ENCODE measurements at places on chromosomes 11 and 22. TPM values are rescaled to one million over a fixed set of nuclear protein-coding genes. Genes with fewer than 3 reads are reported as not detected.

Gene LSP1
- total RNA-seq, result 1.3 TPM

Gene CD3E
- total RNA-seq, result not detected

Gene APOL5
- total RNA-seq, result not detected

Gene KIRREL3
- 0.91 TPM for total RNA-seq

Gene FAT3
- 41.0 TPM for total RNA-seq

Gene TSGA10IP
- total RNA-seq, result not detected

Gene MAP6
- 3.9 TPM for total RNA-seq

Gene SLC22A8
- total RNA-seq, result not detected

Gene CCDC73
- total RNA-seq, result not detected

Gene CADM1
- total RNA-seq, result 491 TPM

Gene CD248
- total RNA-seq, result 50.9 TPM

Gene DEUP1
- 0.91 TPM for total RNA-seq

Gene CD6
- total RNA-seq, result 0.58 TPM

Gene LGR4
- 50.0 TPM for total RNA-seq

Gene FOLR2
- total RNA-seq, result not detected

Gene E2F8
- 0.17 TPM for total RNA-seq

Gene SMTNL1
- total RNA-seq, result not detected

Gene MYEOV
- total RNA-seq, result not detected

Gene SUSD2
- total RNA-seq, result 0.72 TPM

Gene NNMT
- 394 TPM for total RNA-seq

Gene POU2AF2
- not detected for total RNA-seq

Gene NRGN
- 1.7 TPM for total RNA-seq

Gene IL17RA
- total RNA-seq, result 26.7 TPM

Gene PIWIL4
- total RNA-seq, result 0.75 TPM

Gene GNB1L
- total RNA-seq, result 14.3 TPM

Gene ETS1
- 87.7 TPM for total RNA-seq

Gene TNNT3
- total RNA-seq, result not detected

Gene TRIM34
- 1.2 TPM for total RNA-seq

Gene OR8G5
- total RNA-seq, result not detected

Gene UCP2
- 83.0 TPM for total RNA-seq

Gene MOV10L1
- total RNA-seq, result 0.62 TPM

Gene CABP4
- not detected for total RNA-seq

Gene FIBIN
- 0.75 TPM for total RNA-seq

Gene PLAAT3
- 11.5 TPM for total RNA-seq

Gene NPTXR
- 5.4 TPM for total RNA-seq

Gene SMIM35
- not detected for total RNA-seq

Gene ABTB2
- total RNA-seq, result 12.2 TPM

Gene GAL
- total RNA-seq, result 26.3 TPM

Gene THY1
- 129 TPM for total RNA-seq

Gene NDUFS8
- 170 TPM for total RNA-seq

Gene HOATZ
- 0.43 TPM for total RNA-seq

Gene SMC1B
- total RNA-seq, result not detected

Gene OR52I1
- total RNA-seq, result not detected

Gene WT1
- total RNA-seq, result 1.4 TPM

Gene CBLIF
- not detected for total RNA-seq

Gene OSBPL5
- total RNA-seq, result 34.2 TPM

Measured in astrocyte (in vitro differentiated cells and primary cell).